ENCODE measurements at places on chromosomes 2 and 18.

- no peak for DNase-seq
Observed at GRCh38 chr2:68039317-68039716, 23.5 kb downstream of the C1D start.

DNA sequence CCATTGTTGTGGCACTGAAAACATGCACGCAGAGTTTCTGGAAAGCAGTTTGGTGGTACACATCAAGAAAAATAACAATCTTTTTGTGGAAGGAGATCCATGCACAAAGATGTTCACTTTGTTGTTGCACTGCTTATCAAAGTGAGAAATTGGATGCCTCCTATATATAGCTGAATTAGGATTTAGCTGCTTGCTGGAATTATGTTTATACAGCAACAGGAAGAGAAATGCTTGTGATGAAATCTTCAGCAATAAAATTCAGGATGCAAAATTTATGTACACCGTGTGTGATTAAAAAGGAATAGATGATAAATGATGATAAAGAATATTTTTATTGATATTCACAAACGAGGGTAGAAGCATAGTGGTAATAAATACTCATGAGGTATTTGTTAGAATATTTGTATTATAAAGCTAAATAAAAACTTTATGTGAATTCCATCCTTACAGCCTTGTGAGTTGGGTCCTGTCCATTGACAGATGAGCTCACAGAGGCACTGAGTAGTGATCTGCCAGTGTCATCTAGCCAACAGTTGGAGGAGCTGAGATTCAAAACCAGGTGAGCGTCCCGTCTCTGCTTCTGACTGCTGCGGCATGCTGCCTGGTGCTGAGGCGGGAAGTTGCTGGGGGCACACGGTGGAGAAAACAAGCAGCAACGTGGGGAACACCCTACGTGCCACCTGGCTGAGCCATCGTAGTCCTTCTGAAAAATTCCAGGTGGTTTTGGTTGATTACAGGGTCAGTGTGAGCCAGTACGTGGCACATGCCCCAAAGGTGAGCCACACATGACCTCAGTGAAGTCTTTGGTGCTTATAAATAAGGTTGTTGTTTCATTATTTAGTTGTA is 80.2 kb downstream of the ASAP2 start:
- no peak for DNase-seq

DNA sequence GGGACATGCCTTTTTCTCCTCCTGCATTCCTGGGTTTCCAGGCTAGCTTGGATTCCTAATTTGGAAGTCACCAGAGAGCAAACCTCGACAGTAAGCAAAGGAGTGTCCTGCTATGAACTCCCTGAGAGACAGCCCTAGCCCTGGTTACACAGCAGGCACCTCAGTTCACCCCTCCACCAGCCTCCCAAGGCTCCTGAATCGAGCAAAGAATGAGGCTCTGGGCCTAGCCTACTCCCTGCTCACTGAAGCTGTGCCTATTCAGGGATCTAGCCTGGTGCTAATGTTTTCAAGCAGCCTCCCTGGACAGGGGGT is 66.7 kb upstream of the RMDN2 start:
- no peak for DNase-seq

DNA sequence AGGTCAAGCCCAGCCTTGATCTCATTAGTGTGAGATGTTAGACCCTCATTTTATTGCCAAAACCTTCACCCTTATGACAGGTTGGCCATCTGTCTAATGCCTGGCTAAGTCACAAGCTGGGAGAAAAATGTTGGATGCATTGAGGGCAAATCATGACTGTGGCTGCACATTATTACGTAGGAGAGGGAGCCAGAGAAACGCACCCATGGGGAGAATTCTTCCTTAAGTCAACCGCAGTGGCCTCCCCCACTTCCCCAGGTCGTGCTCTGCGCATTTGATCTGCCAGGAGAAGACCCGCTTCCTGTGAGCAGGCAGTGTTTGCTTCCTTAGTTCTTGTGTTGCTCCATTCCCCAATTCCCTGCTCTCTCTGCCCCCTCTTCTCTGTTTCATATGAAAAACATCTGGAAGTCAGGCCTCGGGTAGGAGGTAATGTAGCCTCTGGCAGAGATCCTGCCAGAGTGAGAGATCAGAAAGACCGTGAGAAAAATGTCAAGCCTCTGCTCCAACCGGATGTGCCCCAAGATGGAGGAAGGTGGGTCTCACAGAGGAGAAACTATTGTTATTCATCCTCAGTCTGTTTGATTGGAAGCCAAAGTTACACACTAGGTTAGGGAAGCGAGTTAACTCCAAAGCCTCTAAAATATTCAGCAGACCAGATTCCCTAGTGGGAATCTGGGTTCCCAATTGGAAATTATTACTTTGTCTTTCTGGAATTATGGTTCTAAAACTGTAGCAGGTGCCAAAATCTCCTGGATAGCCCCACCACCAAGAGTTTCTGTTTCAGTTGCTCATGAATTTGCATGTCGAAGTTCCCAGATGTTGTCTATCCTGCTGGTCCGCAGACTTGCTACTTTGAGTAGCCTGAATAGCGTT is 144.3 kb upstream of the PELI1 start:
- DNase-seq = no peak

DNA sequence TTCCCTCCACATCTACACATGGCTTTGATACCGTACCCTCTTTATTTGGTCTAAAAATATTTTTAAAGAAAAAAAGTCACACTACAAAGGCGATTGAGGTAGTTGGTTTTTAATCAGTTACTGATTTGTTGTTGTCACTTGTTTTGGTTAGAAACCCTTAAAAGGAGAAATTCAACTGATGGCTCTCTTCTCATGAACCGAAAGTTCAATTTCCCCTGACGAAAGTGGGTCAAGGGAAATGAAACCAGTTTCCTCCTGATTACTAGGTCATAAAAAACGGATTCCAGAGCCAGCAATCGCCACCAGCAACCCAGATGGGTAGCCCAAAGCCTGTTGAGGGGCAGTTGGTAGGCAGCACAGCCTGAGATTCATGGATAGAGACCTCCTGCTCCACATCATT is 63.2 kb downstream of the DLGAP1 start:
- peak; percentile 57 for DNase-seq

DNA sequence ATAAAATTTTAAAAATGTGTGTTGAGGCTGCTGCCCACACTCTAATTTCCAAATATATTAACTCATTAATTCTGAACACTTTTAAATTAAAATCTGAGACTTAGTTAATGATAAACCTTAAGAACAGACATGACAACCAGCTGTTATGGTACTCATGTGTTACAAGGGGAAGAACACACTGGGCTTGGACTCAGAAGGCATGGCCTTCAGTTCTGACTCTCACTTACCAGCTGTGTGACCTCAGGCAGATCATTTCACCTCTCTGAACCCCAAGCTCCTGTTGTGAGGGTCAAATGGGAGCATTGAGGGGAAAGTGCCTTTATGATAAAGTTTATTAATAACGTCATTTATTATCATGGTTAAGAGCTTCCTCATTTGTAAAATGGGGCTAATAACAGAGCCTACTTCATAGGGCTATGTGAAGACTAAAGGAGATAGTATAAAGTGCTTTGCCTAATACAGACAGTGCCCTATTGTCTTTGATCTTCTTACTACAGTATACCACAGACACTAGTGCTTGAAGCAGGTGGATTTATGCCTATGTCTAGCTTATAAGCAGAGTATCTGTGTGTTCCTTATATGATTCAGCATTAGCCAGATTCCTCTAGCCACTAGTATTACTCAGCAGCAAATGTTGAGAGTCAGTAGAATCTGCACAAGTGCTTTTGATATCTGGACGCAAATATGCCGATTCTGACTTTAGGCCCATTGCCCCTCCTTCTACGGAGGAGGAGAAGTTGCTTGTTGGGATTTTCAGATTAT is 99.6 kb downstream of the SGPP2 start:
- DNase-seq = no peak

- DNase-seq = no peak
Observed at GRCh38 chr2:165864296-165864695, 70.2 kb upstream of the GALNT3 start.

GRCh38 chr2:73969356-73969755 is 15.4 kb upstream of the TET3 start:
- DNase-seq = no peak

DNA sequence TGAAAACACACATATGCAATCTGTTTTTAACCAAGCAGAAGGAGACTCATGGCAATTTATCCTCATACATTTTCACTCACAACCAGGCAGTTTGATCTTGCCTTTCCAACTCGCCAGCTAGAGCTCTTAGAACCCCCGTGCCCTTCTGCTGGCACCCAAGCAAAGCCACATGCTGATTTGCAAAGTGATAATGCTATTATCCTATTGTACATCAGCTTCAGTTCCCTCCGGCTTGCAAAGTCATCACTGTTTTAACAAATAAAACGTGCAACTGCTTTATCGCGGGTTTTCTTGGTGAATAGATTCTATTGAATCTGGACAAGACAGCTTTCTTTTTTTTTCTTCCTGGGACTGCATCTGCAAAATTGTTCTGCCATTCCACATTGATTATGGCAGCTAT is 314.6 kb downstream of the LNPK start:
- no peak for DNase-seq

GRCh38 chr2:111689941-111690340 is 194.1 kb downstream of the ANAPC1 start:
- DNase-seq = no peak

GRCh38 chr2:69428981-69429380 is 8.3 kb downstream of the NFU1 start:
- no peak for DNase-seq

DNA sequence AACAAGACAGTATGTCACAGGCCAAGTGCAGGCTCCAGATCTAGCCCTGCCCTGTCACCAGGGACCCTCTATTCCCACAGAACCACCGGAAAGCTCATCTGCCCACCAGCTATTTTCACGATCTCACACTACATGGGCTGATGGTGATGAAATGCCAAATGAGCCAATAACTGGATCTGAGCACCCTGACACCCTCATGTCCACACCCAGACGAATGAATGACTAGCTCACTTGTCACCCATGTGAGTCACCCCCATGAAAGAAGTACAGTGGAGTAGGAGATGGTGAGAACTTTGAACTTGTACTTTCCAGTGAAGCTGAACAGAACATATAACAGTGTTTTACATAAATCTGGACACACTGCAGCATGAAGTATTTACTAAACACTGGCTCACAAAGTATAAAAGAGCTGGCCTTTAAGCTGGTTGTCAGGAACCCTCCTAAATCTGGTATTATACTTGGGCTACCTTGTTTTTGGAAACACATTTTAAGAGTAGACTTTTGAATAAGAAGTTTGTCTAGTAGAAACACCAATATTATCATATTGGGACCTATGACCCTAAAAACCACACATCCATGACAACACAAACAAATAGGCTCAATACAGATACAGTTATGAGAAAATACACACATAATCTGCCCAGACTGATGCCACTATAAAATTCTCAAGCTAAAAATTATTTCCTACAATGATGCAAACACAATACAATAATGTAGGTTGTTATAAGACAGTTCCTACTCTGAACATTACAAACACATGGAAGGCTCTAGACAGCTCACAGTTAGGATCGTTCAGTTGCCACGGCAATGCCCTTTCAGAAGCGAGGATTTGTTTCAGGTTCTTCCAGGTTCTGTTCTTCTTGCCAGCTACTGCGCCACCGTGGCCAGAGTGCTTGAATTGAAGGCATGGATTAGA is 19.0 kb downstream of the INO80C start:
- no peak for DNase-seq

- no peak for DNase-seq
Observed at GRCh38 chr2:9356261-9356660, 67.1 kb downstream of the ITGB1BP1 start.

GRCh38 chr2:43111788-43112554 is 114.4 kb downstream of the ZFP36L2 start:
- DNase-seq = no peak

- no peak for DNase-seq
Observed at GRCh38 chr2:119536211-119536610, 8.0 kb upstream of the CFAP221 start.

DNA sequence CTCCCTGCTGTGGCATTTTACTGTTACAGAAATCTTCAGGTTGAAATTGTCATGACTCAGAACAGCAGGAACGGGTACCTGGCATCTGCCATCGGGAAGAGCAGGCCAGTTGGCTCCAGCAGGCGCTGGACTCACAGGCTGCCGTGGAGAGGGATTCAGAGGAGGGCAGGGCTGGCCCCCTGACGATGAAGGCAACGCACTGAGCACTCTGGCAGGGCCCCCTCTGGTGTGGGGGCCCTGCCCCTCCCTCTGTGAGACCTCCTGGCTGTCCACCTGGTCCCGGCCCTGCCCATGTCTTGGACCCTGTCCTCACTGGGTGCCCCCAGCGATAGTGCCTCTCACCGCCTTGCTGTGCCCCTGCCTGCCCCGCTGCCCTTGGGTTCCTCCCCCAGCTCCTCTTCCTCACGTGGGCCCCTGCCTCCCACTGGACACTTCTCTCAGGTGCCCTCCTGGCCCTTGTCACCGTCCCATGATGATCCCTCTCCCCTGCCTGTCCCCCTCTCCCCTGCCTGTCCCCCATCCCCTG is 23.3 kb upstream of the ALLC start:
- no peak for DNase-seq

GRCh38 chr2:208373460-208374089 is 33.0 kb upstream of the PTH2R start:
- no peak for DNase-seq

DNA sequence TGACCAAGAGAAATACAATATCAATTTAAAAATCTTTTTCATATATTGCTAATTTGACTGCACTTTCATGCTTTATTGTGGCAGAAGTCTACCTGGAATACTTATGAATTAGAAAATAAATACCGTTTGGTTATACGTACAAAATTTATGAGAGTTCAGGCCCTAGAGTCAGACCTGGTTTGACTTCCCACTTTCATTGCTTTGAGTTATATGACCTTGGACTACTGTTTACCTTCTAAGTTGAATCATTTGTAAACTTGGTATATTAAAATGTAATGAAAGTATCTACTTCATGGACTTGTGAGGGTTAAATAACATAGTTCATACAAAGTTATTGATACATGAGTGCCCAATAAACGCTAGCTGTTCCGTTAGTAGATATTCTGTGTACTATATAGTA is 12.0 kb downstream of the VAPA start:
- no peak for DNase-seq

- DNase-seq = no peak
Observed at GRCh38 chr2:42063431-42064171, 15.8 kb downstream of the PKDCC start.

GRCh38 chr2:177419274-177419673 is 26.7 kb downstream of the AGPS start:
- no peak for DNase-seq

GRCh38 chr2:176514805-176515500 is 245.7 kb downstream of the MTX2 start:
- no peak for DNase-seq

DNA sequence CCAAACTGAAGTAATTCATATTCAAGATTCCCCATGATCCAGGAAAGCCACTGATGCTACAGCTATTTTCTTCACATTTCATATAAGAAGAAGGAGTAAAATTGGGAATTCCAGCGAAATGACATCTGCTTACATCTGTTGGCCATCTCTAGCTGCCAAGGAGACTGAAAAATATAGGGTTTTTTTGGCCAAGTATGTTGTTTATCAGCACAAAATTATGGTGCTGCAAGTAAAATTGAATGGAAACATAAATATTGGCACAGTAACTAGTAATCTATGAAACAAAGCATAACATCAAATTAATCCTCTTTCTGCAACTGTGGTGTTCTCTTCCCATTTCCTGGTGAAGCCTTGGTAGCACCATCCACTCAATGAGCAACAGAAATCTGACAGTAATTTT is 649.5 kb upstream of the ZNF804A start:
- DNase-seq = no peak

Data from GM06990 (cell line).